ENCODE measurements at places on chromosomes 5 and 9.
A peak's percentile ranks its signal among the peaks of the same experiment; 100 is the strongest.

DNA sequence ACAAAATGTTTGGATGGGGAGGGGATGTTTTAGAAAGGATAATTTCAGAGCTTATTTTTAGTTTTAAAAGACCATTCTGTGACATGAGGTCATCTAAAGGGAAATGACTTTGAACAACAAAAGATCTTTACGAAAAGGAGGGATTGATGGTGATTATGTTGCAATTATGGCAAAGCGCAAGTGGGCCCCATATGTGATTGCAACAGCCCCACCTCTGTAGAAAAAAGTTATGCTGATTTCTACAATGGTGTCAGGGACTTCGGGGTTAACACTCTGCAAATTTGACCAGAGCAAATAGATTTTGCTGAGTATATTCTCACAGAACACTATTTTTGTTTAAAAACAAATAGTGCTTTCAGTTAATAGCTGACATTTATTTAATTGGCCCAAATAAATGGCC lies 312.8 kb downstream of the NSG2 start:
- no peak for DNase-seq

DNA sequence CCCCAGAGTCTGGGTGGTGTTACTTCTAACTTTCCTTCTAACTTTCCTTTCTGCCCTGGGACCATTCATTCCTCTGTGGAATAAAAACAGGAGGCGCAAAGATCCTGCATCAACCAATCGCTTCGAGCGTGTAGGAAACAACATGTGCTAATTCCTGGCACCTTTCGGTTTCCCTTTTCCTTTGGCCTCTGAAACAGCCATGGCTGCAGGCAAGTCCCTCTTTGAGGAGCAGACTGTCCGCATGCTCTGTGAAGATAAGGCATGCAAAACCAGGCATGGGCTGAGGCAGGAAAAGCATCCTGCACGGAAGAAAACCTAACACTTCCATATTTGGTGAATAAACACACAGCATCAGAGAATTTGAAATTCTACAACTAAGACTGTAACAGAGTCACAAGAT lies 128.3 kb downstream of the HSD17B3 start:
- no peak for DNase-seq

- peak; percentile 1 for DNase-seq
Measured at GRCh38 chr9:107044872-107045271, 181.9 kb downstream of the ZNF462 start.

GRCh38 chr9:83969602-83970001 lies 10.4 kb downstream of the HNRNPK start:
- no peak for DNase-seq

DNA sequence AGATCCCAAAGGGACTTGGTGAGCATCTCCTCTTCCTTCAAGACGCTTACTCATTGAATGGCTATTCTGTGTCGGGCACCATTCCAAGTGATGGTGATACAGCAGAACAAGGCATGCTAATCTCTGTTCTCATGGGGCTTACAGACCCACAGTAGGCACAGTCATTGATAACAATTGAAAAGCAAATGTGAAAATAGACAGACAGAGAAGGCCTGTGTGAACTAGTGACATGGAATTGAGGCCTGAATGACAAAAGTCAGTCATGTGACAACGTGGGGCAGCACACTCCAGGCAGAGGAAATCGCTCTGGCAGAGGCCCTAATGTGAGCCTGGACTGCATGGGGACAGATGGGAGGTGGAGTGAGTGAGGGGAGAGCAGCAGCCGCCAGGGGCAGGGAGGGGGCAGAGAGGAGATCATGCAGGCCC lies 70.7 kb upstream of the CPLX2 start:
- no peak for DNase-seq

DNA sequence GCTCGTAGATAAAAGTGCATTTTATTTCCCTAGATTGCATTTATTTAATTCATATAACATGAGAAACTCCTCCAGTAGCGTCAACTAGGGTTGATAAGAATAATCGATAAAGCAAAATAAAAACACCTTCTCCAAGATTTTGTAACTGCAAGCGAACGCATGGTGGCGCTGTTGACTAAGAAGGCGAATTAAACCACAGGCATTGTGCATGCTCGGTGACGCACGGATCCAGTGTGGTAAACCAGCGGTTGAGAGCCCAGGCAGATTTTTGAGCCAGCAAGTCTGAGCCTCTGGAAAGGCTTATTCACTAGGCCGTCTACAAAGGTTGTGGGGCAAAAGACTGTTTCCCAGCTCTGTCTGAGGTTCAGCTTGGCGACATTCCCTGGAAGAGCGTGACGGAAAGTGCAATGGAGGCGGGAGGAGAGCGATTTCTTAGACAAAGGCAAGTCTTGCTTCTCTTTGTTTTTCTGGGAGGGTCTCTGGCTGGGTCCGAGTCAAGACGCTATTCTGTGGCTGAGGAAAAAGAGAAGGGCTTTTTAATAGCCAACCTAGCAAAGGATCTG lies at the start of gene PCDHB3:
PCDHB3 (plus strand) TSS at position 231 of the 563 bp plus-strand sequence; CDS start at position 408, 177 bp downstream.
- DNase-seq, result peak; percentile 47

GRCh38 chr9:37936965-37937364 lies 33.0 kb upstream of the SLC25A51 start:
- no peak for DNase-seq

GRCh38 chr5:145775893-145776444 lies 59.2 kb downstream of the PRELID2 start:
- no peak for DNase-seq

DNA sequence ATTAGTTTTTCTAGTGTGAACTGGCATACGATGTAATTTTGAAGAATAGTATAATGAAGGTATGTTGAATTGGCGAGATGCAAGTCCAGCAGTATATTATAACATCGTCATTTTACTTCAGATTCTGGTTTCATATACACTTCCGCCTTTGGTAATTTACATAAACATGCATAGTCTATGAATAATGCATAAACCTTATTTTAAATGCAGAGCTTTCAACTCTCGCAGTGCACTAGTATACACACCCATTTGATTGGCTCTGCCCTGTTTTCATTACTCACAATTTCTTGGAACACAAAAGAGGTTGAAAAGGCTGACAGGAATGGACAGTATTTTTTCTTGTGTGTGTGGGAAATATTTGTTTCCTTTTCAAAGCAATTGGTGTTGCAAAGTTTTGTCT lies 128.9 kb upstream of the CCNH start:
- no peak for DNase-seq

GRCh38 chr9:114339130-114339908 lies 9.7 kb downstream of the ORM2 start:
- peak; percentile 55 for DNase-seq

DNA sequence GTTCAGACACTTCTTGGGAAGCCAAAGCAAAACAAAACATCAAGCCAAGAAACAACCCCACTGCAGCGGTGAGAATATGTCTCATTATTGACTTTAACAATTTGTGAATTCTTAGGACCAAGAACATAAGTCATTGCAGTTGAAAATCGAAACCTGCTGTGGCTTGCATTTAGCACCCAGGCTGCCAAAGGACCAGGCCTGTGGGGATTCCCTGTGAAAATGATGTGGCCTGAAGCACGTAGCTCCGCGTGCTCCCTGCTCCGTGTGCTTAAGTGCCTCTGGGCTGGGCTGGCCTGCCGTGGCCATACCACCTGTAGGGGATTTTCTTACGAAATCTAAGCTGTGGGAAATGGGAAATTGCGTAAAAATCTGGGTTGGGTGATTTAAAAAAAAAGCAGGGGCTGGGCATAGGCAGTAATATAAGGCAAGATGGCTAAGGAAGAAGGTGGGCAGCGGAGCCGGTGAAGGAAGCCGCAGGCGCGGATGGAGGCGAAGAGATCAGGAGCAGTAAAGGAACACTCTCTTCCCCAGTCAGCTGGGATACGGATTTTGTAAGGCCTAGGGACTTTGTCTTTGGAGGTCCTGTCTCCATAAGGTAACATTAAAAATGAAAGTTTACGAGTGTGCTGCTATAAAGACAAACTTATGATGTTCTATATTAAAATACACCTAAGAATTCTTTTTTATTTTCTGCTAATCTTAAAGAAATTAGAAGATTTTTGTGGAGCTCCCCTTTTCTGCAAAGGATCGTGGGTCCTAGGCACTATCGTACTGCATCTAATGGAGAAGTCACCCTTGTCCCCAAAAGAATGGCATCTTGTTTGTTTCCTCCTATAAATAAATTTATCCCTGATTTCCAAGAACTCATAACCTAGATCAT lies 189.6 kb upstream of the SEMA6A start:
- no peak for DNase-seq

GRCh38 chr9:136255166-136255538 lies 9.5 kb upstream of the QSOX2 start:
- DNase-seq, result no peak

DNA sequence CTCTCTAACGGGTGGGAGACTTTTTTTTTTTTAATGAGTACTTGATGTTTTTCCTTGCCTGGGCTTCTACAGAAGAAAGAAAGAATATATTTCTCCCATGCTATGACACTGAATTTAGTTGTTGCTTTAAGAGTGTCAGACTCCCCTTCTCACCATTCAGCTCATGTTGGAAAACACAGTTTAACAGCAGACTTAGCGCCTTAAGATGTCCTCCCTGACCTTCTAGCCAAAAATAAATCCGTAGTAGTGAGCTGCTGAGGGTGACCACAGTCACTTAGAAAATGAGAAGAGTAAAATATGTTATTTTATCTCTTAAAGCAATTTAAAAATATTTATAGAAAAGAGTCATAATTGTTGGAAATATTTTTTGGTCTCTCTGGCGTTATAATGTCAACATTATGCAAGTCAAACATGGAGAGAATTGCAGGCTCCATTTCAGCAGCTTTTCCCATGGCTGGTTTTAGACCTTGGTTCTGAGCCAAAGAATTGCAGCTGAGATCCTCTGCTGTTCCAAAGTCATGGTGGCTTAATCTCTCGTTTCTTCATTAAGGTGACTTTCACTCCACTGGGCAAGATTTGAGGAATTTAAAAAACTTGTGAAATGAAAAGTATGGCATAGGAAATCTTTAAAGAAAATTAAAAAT lies 143.5 kb downstream of the GHR start:
- no peak for DNase-seq

GRCh38 chr9:108609897-108610253 lies 245.9 kb downstream of the ACTL7B start:
- no peak for DNase-seq

- no peak for DNase-seq
Measured at GRCh38 chr9:6078382-6079105, 63.1 kb upstream of the RANBP6 start.

DNA sequence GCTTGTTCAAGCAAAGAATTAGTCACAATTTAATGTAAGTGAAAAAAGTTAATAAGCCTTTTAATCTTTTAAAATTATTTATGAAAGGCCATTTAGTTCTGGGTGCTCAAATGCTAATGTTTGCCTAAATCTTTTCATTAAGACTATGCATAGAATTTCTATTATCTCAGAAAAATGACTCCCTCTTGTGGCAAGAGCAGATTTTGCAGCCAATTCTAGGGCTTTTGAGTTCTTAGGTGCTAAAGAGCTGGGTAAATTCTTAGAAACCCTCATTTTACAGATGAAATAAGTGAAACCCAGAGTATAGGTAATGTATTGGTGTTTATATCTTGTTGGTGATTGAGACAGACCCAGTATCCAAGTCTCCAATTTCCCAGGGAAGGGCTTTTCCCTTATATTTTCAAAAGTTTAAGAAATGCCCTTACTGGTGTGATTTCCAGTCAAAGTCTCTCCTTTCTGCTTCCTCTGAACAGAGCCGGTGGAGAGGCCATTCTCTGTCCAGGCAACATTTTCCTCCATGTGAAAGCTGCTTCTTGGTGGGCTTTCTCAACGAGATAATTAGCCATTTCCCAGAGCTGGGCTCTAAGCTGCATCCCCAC lies 24.1 kb upstream of the PCSK5 start:
- peak; percentile 20 for DNase-seq

DNA sequence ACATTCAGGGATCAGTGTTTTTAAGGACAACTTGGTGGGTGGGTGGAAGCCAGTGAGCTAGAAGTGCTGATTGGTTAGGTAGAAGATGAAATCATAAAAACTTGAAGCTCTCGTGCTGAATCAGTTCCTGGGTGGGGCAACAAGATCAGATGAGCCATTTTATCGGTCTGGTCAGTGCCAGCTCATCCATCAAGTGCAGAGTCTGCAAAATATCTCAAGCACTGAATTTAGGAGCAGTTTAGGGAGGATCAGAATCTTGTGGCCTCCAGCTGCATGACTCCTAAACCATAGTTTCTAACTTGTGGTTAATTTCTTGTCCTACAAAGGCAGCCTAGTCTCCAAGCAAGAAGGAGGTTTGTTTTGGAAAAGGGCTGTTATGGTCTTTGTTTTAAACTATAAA lies 166.4 kb downstream of the FAM170A start:
- DNase-seq, result no peak

DNA sequence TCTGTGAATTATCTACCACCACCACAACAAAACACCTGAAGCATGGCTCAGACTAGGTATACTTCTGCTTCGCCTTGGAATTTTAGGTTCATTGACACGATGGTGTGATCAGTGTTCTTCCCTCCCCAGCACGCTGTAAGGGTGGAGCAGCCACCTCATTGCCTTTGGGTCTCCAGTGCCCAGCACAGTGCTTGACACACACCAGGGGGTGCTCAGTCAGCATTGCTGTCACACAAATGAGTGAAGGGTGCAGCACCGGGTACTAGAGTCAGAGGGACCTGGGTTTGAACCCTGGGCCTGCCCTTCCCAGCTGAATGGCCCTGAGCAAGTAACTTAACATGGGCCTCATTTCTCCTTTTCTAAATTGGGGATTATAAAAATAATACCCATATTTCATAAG lies 9.9 kb upstream of the ANGPTL2 start:
- DNase-seq, result no peak

DNA sequence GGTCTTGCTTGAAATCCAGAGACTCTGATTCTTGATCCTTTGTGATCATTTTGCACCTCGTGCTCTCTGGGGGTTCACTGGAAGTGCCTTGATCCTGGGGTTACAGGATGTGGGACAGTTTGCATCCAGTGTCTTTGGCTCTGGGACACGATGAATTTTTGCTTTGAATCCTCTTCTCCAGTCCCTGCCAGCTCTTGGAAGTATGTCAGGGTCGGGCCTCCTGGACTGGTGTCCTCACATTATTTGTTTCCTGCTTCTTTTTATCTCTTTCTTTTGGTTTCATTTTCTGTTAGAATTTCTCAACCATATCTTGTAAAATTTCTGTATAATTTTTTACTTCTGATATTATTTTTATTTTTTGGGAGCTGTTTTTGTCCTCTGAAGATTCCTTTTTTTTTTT lies 34.2 kb downstream of the SECISBP2 start:
- no peak for DNase-seq

- peak; percentile 55 for DNase-seq
Measured at GRCh38 chr9:126500600-126501382, 112.9 kb upstream of the LMX1B start.

Measured in stimulated activated CD4-positive, alpha-beta T cell treated with anti-CD3 and anti-CD28 coated beads, Interleukin-4, amount 100 ng/mL, for 48 hours (primary cell).